CD8-positive, alpha-beta memory T cell (primary cell): ENCODE measurements at places on chromosomes 11 and 22. TPM values are rescaled to one million over a fixed set of nuclear protein-coding genes. Genes with fewer than 3 reads are reported as not detected.

Gene OR4A16
- not detected for total RNA-seq

Gene MS4A2
- not detected for total RNA-seq

Gene GSC2
- not detected for total RNA-seq

DNA sequence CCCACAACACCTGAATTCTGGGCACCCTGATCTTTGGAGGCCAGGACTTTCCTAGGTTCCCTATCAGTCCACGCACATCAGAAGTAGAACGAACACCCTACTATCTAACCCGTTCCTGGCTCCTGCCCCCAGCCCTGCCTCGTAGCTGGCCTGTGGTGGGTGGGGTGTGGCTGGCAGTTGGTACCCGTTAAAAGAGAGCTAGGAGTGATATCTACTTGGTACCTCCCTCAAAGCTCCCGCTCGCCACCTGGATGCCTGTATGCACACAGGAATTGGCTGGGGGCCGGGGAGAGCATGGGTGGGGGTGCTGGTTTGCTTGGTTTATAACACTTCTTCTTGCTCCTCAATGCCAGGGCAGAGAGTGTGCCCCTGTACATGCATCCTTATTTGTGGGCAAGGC is 14.0 kb upstream of the NECTIN1 start:
- DNase-seq = no peak

GRCh38 chr11:64890522-64890939 is 12.1 kb upstream of the EHD1 start:
- no peak for DNase-seq
